ENCODE measurements at places on chromosomes 1 and 21. TPM values are rescaled to one million over a fixed set of nuclear protein-coding genes. Genes with fewer than 3 reads are reported as not detected.

- DNase-seq, result no peak
Measured at GRCh38 chr1:186325239-186325638, 49.8 kb downstream of the TPR start.

DNA sequence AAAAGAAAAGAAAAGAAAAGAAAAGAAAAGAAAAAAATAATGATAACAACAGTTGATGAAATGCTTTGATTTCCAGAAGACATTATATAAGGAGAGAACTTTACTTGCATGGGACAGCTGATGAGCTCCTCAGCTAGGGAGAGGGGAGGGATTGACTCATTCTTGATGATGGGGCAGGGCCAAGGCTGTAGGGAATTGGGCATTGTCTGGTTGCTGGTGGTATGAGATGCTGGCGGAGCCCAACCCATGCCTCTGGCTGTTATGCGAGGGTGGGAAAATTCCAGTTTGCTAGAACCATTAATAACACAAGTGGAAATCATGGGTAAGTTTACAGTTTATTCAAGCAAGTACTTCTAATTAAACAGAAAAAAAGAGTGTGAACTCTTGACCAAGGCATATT lies 36.0 kb upstream of the KIF26B start:
- no peak for DNase-seq

DNA sequence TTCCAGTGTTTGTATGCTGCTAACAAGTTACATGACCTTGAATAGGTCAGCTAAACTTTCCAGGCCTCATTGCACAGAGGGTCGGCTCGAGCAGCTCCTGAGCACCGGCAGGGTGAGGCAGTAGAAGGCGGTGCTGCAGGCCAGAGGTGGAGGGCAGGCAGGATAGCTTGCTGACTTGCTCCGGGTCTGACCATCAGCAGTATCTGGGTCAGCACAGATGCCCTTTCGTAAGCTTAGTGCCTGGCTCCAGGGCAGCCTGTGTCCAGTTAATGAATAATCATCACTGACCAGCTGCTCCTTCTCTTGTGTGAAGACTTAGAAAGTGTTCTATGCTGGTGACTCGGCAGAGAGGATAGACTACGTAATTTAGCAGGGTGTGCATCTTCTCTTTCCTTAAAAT lies 6.9 kb downstream of the MAPKAPK2 start:
- DNase-seq, result no peak

GRCh38 chr1:183480971-183481441 lies 8.7 kb downstream of the SMG7 start:
- DNase-seq, result no peak

The SPRR2F gene
- not detected for total RNA-seq
